ENCODE measurements at places on chromosomes 4 and X.
A peak's percentile ranks its signal among the peaks of the same experiment; 100 is the strongest.

DNA sequence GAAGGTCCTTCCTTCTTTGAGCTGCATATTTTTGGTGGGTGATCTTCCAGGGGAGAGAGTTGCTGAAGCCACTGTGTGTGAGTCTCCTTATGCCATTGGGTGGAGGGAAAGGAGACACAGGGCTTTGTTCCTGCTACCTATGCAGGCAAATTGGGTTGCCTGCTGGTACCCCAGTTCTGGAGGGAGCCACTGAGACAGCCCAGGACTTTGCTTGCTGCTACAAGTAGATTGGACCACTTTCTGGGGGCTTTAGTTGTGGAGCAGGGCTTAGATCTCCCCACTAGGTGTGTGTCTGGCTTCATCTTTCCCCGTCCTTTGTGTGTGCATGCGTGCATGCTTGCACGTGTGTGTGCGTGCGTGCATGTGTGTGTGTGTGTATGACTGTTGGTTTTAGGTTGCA lies 10.0 kb downstream of the CITED1 start:
- no peak for DNase-seq

GRCh38 chrX:11321986-11322385 lies 28.8 kb downstream of the AMELX start:
- DNase-seq, result no peak

GRCh38 chr4:4805887-4806286 lies 53.6 kb upstream of the MSX1 start:
- peak; percentile 24 for DNase-seq

- DNase-seq, result no peak
Observed at GRCh38 chrX:38178396-38178795, 42.3 kb downstream of the SRPX start.

DNA sequence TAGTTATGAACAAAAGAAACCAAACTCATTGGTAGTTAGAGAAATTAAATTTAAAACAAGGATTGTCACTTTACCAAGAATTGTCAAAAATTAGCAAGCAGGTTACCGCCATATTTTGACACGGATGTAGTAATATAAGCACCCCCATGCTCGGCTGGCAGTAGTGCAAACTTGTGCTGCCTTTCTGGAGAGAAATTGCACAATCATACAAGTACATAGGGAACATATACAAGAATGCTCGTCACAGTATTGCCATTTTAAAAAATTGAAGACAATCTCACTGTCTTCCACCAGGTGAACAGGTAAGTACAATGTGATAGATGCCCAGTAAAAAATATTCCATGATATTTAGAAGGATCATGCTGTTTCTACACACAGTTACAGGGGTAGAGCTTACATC lies 55.6 kb upstream of the SLC39A8 start:
- DNase-seq, result no peak

- peak; percentile 95 for DNase-seq
Observed at GRCh38 chrX:68433155-68433980, at the start of gene OPHN1. Gene OPHN1 (minus strand): TSS chrX:68433495. CDS start chrX:68433020, 475 bp downstream.

DNA sequence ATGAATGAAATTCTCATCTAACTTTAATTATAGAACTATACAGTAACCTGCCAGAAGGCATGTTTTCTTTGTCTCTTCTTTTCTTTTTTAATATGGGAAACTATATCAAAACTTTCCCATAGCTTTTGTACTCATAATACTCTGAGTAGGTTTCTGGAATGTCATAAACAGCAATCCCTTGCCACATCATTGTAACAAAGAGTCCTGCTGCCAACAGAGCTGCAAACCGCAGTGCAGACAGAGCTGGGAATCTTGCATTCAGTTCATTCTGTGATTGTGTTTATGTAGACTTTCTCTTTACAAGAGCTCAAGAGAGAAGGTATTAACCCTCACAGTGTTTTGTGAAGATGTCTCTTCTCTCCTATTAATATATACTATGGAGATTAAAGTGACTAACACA lies 304.4 kb upstream of the SLIT2 start:
- no peak for DNase-seq

GRCh38 chrX:74297766-74298165 lies 6.2 kb upstream of the ZCCHC13 start:
- DNase-seq, result no peak

DNA sequence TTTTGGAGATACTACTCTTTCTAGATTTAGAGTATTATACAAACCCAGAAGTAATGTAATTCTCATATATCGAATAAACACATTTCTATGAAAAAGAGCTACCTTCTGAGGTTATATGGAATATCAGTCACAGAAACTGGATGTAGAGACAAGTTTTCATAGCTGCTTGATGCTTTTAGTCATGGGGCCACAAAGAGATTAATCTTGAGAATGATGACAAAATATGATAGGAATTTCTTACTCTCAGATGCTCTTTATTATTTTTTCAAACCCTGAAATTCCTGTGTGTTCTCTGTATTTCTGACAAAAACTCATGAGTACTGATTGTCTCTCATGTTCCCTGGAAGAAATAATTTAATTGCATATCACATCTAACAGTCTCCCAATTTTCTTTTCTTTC lies 662.5 kb downstream of the RAPGEF2 start:
- DNase-seq, result no peak

GRCh38 chrX:148426467-148426866 lies 74.0 kb upstream of the AFF2 start:
- DNase-seq, result peak; percentile 54

Measured in ELF-1 (cell line).